ENCODE measurements at places on chromosomes 3 and 15. TPM values are rescaled to one million over a fixed set of nuclear protein-coding genes. Genes with fewer than 3 reads are reported as not detected.

GRCh38 chr15:52146261-52146660 is 33.7 kb upstream of the BCL2L10 start:
- peaks cover 36% of the 10 kb centered on the region for H3K36me3 ChIP-seq
- no peaks in the 10 kb centered on the region for H3K27me3 ChIP-seq
- H3K27ac ChIP-seq = no peak overlapping the region
- H3K4me1 ChIP-seq = no peaks in the 10 kb centered on the region
- no peak for DNase-seq

DNA sequence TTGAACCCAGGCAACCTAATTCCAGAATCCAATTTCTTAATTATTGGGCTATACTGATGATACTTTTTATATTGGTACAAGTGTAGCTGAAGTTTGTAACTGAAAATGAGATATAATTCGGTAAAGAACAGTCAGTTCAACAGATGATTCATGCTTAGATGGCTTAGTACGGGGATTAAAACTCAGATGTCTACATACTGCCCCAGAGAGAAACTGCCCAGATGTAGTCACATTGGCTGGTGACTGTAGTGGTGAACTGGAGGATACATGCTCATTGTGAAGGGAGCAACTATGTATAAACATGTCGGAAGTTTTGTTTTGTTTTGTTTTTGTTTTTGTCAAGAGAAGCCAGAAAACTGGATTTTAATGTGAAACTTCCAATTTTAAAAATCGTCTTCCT is 179.6 kb downstream of the ADAMTSL3 start:
- H3K4me3 ChIP-seq = no peak overlapping the region
- H3K36me3 ChIP-seq = no peaks in the 10 kb centered on the region
- H3K4me1 ChIP-seq = no peaks in the 10 kb centered on the region
- H3K27me3 ChIP-seq = no peaks in the 10 kb centered on the region
- no peak for DNase-seq
- H3K27ac ChIP-seq = no peak overlapping the region

Gene FOXB1
- 0.14 TPM for total RNA-seq

DNA sequence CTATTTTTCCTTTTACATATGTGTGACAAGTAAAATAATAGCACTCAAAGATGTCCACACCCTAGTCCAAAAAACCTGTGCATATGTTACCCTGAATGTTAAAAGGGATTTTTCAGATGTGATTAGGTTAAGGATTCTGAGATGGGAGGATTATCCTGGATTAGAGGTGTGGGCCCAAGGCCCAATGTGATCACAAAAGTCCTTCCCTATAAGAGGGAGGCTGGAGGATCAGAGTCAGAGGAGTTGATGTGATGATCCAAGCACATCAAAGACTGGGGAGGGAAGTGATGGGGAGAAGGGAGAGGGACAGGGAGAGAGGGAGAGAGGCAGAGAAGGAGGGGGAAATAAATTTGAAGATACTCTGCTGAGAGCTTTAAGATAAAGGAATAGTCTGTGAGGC is 512.6 kb downstream of the PLOD2 start:
- H3K27ac ChIP-seq = no peak overlapping the region
- no peaks in the 10 kb centered on the region for H3K36me3 ChIP-seq
- no peak for DNase-seq
- H3K27me3 ChIP-seq = no peaks in the 10 kb centered on the region

DNA sequence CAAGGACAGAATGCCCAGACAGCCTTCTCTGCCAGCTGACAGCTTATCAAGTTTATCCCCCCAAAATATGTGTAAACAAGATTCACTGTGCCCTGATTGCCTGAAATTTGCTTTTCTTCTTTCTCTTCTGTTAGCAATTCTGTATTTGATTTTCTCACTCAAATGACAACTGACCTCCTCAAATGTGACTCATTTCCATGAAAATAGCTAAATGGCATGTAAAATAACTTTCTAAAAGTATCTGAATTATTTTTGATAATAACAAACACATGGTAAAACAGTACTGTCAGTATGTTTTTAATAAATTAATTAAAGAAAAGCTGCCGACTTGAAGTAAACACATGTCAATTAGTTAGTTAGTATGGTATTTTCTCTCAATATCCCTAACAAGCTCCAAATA is 202.3 kb upstream of the STAC start:
- no peak for DNase-seq
- H3K27me3 ChIP-seq = no peaks in the 10 kb centered on the region
- H3K4me3 ChIP-seq = no peak overlapping the region
- no peak overlapping the region for H3K27ac ChIP-seq
- no peaks in the 10 kb centered on the region for H3K4me1 ChIP-seq
- no peaks in the 10 kb centered on the region for H3K36me3 ChIP-seq

Gene GOLGA8B
- total RNA-seq = 332 TPM

Gene SYNPR
- not detected for total RNA-seq

DNA sequence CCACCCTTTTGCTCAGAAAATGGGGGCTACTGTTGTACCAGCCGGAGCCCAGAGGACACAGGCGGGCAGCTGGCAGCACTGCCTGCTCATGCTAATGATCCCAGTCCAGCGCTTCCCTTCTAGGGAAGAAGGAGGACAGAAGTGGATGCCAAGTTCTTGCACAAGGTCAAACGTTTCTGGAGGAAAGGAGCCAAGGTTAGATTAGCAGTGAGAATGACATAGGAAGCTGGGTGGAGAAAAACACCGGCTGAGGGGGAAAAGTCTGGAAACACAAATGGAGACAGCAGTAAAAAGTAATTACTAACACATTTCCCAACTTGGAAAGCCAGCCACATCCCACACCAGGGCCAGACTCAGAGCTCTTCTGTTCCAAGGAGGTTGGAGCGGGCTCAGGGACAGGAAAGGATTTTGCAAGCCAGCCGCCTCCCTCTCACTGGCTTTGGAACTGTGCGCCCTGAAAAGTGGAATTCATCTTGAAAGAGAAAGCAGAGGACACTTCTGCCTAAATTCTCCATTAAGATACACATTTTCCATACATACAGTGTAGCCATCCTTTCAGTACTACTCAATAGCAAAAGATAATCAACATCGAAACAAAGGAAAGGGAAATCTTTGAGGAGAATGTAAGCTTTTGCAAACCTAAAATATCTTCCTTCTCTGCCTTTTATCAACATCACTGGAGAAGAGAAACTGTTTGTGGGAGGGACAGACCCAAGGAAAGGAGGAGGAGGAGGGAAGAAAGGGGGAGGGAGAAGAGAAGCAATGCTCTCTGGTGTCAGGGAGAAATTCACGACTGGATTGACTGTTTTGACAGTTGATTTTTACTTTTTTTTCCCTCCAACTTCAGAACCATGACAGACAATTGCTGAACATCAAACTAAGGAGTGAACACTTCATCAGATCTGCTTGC is 133.6 kb downstream of the CD47 start:
- no peak for DNase-seq
- H3K4me3 ChIP-seq = no peak overlapping the region
- no peaks in the 10 kb centered on the region for H3K27me3 ChIP-seq
- no peaks in the 10 kb centered on the region for H3K36me3 ChIP-seq
- peaks cover 24% of the 10 kb centered on the region for H3K4me1 ChIP-seq

Gene GABRR3
- not detected for total RNA-seq

Gene ITIH1
- total RNA-seq = not detected

Gene TRIP4
- total RNA-seq = 29.4 TPM

GRCh38 chr15:36903922-36904556 is 196.3 kb downstream of the MEIS2 start:
- H3K27me3 ChIP-seq = no peaks in the 10 kb centered on the region
- no peaks in the 10 kb centered on the region for H3K4me1 ChIP-seq
- no peak overlapping the region for H3K4me3 ChIP-seq
- H3K27ac ChIP-seq = no peak overlapping the region

DNA sequence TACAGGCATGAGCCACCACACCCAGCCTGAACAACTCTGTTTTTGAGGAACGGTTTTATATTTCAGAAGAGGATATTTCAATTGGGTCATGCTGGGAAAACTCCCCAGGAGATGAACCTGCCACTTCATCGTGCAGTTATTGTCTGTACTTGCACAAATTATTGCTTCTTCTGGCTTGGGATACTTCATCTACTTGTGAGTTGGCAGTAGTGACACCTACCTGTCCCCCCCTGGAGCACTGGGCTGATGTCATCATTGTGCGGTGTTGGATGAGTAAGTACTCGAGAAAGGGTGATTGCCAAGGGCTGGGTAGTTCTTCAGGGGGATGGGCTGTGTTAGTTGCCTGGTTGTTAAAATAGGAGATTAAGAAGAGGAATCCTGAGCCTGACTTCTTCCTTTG is 85.1 kb upstream of the SAMMSON start:
- DNase-seq = no peak
- H3K36me3 ChIP-seq = no peaks in the 10 kb centered on the region
- H3K4me1 ChIP-seq = no peaks in the 10 kb centered on the region
- H3K4me3 ChIP-seq = no peak overlapping the region

Gene ZKSCAN7
- 4.1 TPM for total RNA-seq

Gene CPOX
- 41.3 TPM for total RNA-seq

Gene MAN2C1
- total RNA-seq = 448 TPM

- no peak overlapping the region for H3K4me3 ChIP-seq
- H3K27me3 ChIP-seq = no peaks in the 10 kb centered on the region
- H3K4me1 ChIP-seq = no peaks in the 10 kb centered on the region
- no peaks in the 10 kb centered on the region for H3K36me3 ChIP-seq
Measured at GRCh38 chr15:39539466-39539865, 41.4 kb upstream of the THBS1 start.

DNA sequence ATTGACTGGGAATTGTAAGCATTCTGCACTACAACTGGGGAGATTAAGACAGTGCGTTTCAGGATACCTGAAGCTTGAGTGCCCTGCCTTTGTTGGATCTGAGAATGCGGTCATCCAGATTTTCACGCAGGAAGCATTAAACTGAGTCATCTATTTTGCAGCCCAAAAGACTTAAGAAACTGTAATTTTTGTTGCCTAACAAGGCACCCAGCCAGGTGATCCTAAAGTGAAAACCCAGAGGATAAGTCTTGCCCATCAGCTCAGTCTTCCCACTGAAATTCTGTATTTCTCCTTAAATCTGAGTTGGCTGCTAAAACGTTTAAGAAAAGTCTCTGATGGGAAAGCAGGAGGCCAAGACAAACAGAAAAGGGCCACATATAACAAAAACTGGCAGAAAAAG is 242.5 kb upstream of the TMCO5A start:
- no peaks in the 10 kb centered on the region for H3K4me1 ChIP-seq
- no peak overlapping the region for H3K27ac ChIP-seq
- no peaks in the 10 kb centered on the region for H3K27me3 ChIP-seq

DNA sequence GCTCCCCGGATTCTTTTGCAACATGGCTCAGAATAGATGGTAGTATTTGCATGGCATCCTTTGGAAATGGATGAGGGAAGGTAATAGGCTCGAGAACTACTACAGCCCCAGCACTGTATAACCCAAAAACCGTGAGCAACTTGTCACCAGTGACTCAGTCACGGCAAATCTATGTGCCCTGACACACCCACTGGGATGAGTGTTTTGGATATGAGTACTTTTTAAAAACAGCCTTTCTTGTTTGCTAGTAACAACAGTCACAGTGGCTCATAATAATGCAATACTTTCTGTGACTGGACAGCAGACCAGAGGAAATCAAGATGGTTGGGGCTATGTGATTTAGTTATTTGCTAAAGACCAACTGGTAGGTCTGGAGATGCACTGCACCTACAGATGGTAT is 299.6 kb downstream of the ULK4 start:
- H3K36me3 ChIP-seq = no peaks in the 10 kb centered on the region
- no peak overlapping the region for H3K27ac ChIP-seq
- H3K4me3 ChIP-seq = no peak overlapping the region
- DNase-seq = no peak
- no peaks in the 10 kb centered on the region for H3K4me1 ChIP-seq

DNA sequence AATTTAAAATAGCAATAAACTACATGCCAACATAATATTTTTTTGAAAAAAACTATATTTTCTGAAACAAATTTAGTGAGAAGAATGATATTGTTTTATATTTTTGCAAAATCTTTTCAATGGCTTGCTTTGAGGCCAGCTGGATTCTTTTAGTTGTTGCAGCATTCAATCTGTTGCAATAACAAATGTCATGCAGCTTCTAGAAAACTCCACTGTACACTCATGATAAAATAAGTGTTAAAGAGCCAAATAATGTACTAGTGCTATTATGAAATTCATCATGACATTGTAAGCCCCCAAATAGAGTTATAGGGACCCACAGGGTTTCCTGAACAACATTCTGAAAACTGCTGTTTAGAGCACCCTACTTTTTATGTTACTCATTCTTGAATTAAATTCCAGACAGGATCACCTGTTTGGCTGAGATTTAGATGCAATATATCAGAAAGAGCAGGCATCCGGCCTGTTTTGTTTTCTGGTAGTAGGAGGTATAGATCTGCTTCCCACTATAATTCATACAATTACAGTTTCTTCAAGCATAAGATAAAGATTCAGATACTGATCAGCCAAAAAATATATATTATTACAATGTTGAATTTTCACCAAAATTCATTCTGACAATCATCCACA is 703.0 kb upstream of the ZNF385D start:
- no peaks in the 10 kb centered on the region for H3K4me1 ChIP-seq
- H3K36me3 ChIP-seq = no peaks in the 10 kb centered on the region
- no peak overlapping the region for H3K4me3 ChIP-seq
- H3K27me3 ChIP-seq = no peaks in the 10 kb centered on the region
- DNase-seq = no peak

DNA sequence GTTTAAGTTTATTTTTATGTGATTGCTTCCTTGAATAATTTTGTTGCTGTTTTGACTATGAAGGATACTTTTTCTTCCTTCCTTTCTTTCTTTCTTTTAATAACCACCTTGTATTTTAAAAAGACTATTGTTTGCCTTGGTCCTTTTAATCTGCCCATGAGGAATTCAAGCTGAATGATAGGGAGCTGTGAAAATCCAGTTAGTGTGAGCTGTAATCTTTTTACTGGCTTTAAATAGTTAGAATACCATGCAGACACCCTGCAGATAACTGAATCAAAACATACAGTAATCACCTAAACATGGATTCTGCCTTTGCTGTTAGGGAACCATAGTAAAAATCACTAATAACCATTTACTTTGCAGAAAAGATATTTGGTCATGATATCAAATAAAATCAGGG is 110.7 kb downstream of the RSRC1 start:
- no peaks in the 10 kb centered on the region for H3K36me3 ChIP-seq
- H3K4me3 ChIP-seq = no peak overlapping the region
- H3K4me1 ChIP-seq = no peaks in the 10 kb centered on the region
- no peaks in the 10 kb centered on the region for H3K27me3 ChIP-seq

Gene CHST14
- total RNA-seq = 10.5 TPM

Gene CSPG4
- not detected for total RNA-seq

- H3K27ac ChIP-seq = no peak overlapping the region
- no peaks in the 10 kb centered on the region for H3K4me1 ChIP-seq
- no peaks in the 10 kb centered on the region for H3K27me3 ChIP-seq
- peaks cover 4% of the 10 kb centered on the region for H3K36me3 ChIP-seq
- no peak overlapping the region for H3K4me3 ChIP-seq
Measured at GRCh38 chr3:132630612-132631011, 29.0 kb downstream of the ACAD11 start.

GRCh38 chr3:31896648-31897433 is 84.2 kb downstream of the OSBPL10 start:
- no peaks in the 10 kb centered on the region for H3K27me3 ChIP-seq
- H3K4me3 ChIP-seq = no peak overlapping the region
- H3K36me3 ChIP-seq = no peaks in the 10 kb centered on the region
- no peak overlapping the region for H3K27ac ChIP-seq
- H3K4me1 ChIP-seq = no peaks in the 10 kb centered on the region
